LHCN-M2 (cell line): ENCODE measurements at places on chromosomes 3 and 15.

DNA sequence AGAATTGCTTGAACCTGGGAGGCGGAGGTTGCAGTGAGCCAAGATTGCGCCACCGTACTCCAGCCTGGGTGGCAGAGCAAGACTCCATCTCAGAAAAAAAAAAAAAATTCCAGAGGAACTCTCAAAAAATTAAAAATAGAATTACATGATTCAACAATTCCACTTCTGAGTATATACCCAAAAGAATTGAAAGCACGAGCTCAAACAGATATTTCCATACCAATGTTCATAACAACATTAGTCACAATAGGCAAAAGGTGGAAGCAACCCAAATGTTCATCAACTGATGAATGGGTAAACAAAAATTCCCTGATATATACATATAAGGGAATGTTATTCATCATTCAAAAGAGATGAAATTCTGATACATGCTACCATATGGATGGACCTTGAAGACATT lies 16.9 kb upstream of the MORF4L1 start:
- DNase-seq: peak; percentile 50

DNA sequence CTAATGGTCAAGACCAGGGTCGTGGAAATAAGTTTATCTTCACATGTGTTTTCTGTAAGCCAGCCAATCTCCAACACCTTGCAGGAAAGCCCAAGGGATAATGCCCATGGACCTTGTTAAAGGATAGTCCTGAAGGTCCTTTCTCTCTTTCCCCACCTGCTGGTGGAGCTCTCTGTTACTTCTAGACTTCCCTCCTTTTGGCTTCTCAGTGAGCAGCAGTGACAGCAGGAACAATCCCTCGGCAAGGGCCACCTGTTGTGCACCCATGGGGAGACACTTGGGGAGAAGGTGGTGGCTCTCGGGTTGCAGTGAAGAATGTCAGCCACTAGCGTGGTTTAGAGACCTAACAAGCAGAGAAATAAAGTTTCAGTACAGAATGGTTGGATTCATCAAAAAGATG lies 84.0 kb upstream of the OSBPL11 start:
- DNase-seq: no peak

DNA sequence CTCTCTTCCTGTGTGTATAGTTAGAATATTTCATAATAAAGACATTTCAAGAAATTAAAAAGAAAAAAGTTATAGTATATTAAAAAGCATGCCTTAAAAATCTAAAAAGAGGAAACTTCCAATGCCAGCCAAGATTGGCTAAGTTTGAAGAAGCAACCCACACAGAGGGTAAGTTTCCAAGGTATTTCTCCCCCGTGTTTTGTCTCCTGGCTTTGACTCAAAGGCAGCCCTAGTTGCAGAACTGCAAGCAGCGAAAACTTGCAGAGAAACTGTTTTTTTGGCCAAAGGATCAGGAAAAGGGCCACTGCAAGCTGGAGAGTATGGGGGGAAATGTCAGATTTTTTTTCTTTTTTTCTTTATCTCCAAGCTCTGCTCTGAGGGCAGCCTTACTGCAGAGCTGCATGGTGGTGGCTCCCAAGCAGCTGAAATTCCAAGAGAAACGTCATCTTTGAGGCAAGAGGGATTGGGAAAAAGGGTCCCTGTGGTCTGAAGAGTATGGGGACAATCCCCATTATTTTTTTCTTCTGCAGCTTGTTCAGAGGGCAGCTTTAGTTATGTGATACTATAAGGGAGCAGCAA lies 23.0 kb downstream of the HACL1 start:
- no peak for DNase-seq

DNA sequence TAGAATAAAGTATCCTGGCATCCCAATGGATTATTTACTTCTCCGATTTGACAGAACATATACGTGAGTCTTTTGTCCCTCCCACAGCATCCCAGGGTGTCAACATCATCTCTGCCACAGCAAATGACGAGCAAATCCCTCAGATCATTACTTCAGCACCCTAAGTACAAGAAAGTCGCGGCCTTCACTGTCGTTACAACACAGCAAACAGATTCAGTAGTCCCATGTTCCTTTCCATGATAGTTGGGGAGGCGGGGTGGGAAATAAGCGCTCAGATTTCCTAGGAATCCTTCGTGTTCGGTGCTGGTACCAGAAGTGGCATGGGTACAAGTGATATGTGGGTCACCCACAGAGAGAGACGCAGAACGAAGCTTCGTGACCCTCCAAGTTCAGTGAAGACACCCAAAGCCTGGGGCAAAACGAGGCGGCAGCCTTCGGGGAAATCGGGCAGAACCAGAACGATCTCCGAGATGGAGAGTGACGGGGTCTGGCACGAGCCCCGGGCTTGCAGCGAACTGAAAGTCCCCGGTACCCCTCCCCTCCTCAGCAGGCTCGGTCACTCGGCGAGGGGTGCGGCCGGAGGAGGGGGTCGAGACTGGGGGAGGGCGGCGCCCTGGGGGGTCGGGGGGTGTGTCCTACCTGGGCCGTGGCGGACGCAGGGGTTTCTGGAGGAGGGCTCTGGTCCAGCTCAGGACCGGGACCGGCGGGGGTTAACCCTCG lies 619 bp downstream of the TTBK2 start:
- DNase-seq: peak; percentile 41

- peak; percentile 14 for DNase-seq
These were observed 326.8 kb downstream of the TUSC7 start for GRCh38 chr3:117036259-117036799.

GRCh38 chr3:124132813-124133212 lies 140.9 kb upstream of the ROPN1 start:
- DNase-seq: no peak

DNA sequence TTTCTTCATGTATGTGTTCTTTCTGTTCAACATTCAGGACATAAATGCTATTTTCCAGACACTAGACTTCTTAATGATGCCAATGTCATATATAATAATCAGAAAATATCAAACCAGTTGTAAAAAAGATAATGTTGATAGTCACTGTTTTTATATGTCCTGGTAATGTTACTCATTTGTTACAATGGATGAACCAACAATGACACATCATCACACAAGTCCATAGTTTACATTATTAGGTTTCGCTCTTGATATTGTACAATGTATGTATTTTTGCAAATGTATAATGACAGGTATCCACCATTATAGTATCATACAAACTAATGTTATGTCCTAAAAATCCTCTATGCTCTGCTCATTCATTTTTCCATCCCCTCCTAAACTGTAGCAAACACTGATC lies 243.8 kb upstream of the CDIN1 start:
- DNase-seq: no peak

- DNase-seq: peak; percentile 45
These were observed 32.1 kb downstream of the TFDP2 start for GRCh38 chr3:142117056-142117851.

GRCh38 chr3:62525281-62525680 lies 151.9 kb upstream of the FEZF2 start:
- DNase-seq: no peak

GRCh38 chr3:106333911-106334618 lies 465.3 kb upstream of the CBLB start:
- peak; percentile 78 for DNase-seq
